ENCODE measurements at places on chromosomes 12 and 14.
A peak's percentile ranks its signal among the peaks of the same experiment; 100 is the strongest.

DNA sequence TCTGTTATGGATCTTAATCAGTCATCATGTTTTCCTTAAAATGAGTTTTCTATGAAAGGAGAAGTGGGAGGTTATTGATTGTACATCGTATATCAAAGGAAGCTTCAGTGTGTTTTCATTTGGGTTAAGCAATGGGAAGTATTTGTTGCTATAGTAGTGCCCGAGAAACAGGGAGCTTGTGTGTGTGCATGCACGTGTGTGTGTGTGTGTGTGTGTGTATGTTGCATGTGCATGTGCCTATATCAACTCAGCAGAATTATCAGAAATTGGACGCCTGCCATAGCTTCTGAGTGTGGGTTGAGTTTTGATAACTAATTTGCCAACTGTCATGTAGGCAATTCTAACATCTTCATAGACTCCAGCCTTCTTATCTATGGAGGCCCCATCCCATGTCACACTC lies 246.1 kb upstream of the CRY1 start:
- no peak for DNase-seq

DNA sequence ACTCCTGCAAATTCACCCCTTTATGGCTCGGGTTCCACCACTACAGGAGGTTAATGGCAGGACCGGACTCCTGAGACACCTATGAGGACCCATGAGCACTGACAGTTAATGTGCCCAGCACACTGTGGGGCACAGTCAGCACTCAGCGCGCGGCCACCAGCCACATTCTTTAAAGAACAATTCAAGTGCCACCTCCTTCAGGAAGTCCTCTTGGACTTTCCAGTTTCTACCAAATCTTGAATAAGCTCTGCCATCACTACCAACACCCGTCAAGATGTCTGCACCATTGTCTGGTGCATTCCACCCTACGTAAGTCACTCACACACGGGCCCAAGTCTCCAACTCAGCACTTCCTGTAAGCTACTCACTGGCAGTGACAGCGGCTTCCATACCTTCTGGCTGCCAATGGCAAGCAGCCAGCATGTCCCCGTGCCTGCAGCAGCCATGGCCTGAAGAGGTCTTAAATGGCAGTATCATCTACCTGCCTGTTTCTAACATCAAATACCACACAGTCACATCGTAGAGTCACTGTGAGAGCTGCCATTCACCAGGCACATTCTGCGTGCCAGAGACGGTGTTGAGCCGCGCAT lies 48.5 kb downstream of the CDC42BPB start:
- no peak for DNase-seq

GRCh38 chr12:106140223-106140986 lies 1.7 kb upstream of the NUAK1 start:
- no peak for DNase-seq

- DNase-seq, result no peak
Measured at GRCh38 chr12:105100998-105101397, 6.5 kb upstream of the WASHC4 start.

- DNase-seq, result peak; percentile 79
Measured at GRCh38 chr12:26831951-26832821, 808 bp downstream of the ITPR2 start.

- no peak for DNase-seq
Measured at GRCh38 chr14:23984891-23985602, 3.7 kb upstream of the DHRS4L2 start.

- DNase-seq, result peak; percentile 73
Measured at GRCh38 chr14:74941676-74942097, 13.7 kb downstream of the PGF start.

DNA sequence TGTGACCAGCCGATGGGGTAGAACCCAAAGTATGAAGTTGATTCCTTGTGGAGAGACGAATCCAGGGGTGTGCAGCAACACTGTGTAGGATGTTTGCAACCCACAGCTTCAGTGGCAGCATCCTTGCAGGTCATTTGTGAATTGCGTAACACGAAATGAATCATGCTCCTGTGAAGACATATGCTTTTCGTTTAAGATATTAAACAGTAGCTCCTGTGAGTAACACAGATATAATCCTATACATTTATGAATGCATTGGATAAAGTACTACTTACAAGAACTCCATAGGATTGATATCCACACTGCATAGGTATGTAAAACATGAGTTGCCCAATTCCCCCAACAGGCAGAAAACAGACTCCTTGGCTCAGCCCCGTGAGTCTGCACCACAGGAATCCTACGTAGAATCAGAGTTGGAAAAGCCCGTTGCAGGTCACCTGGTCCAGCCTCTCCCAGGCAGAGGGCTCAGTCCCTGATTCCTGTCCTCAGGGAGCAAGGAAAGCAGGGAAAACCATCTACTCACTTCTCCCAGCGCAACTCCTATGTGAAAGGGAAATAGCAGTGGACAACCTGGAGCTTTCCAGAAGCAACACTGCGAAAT lies 75.8 kb downstream of the GPATCH2L start:
- no peak for DNase-seq

- DNase-seq, result no peak
Measured at GRCh38 chr12:79217306-79217705, 352.7 kb downstream of the SYT1 start.

DNA sequence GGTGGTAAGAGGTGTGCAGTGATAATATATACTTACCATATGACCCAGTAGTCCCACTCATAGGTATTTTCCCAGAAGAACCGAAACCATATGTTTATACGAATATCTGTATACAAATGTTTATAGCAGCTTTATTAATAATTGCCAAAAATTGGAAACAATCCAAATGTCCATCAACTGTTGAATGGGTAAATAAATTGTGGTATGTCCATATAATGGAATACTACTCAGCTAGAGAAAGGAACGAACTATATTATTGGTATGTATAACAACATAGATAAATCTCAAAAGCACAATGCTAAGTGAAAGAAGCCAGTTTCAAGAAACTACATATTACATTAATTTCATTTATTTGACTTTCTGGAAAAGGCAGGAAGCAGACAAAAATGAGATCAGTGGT lies 66.1 kb downstream of the TTLL5 start:
- DNase-seq, result no peak

- no peak for DNase-seq
Measured at GRCh38 chr12:72031066-72031465, 92.4 kb downstream of the TPH2 start.

- DNase-seq, result no peak
Measured at GRCh38 chr12:4220536-4221257, 52.9 kb upstream of the CCND2 start.

GRCh38 chr12:49276304-49277290 lies 11.7 kb downstream of the TUBA1C start:
- DNase-seq, result no peak

DNA sequence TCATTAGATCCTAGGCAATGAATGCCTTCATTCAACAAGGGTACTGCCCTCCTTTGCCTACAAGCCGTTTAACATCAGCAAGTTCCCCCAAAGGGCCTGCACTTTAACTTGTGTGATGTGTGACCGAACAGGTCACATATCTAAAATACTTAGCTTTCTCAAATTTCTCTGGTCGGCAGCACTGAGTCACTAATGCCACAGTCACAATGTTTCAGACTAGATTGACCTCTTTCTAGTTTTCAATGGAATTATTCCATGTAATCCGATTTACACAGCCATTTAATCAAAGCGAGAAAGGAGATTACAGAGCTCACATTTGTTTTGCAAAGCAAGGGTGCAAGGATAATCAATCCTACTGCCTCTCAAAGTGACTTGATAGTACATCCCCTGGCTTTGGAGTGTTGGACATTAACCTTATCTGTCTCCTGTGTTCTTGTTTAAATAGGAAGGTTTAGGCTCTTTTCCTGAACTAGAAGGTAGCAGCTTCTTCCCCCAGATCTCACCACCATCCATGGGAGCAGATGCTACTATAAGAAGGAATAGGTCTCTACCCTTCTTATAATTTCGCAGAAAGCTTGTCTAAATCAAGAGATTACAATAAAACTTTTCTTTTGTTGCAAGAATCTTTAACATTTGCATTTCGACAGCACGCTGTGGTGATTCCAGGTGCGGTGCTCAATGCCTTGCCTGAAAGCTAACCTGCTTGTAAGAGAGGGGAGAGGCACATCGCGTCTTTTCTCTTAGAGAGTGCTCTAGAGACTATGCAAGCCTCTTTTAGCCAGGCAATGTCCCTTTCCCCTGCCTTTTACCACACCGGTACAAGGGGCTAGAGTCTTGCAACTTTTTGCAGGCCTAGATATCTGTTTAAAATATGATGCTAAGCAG lies 1.8 kb downstream of the KITLG start:
- DNase-seq, result no peak

GRCh38 chr12:93785249-93786010 lies 108.3 kb downstream of the CRADD start:
- DNase-seq, result peak; percentile 64

DNA sequence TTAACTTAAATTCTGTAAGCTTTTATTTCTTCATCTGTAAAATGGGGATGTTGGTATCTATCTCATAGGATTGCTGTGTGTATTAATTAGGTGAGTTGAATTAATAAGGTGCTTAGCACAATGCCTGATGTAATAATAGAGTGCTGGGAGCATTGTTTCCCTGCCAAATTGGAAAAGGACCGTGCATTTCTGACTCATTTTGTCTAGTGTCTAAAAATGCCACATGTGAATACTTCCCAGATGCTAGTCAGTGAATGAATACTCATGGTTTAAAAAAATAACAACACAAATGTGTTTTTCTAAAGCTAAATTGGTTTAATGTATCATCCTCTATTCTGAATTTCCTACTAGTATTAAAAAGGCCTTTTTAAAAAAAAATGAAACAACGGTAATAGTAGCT lies 45.4 kb upstream of the NEDD1 start:
- no peak for DNase-seq

DNA sequence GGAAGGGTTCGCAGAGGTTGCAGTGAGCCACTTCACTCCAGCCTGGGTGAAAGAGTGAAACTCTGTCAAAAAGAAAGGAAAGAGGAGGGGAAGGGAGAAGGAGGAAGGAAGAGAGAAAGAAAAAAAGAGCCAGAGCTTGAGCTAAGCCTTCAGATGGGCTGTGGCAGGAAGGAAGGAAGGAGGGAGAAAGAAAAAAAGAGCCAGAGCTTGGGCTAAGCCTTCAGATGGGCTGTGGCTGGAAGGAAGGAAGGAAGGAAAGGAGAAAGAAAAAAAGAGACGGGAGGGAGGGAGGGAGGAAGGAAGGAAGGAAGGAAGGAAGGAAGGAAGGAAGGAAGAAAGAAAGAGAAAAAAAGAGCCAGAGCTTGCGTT lies 13.6 kb upstream of the ANKRD9 start:
- DNase-seq, result no peak

- DNase-seq, result no peak
Measured at GRCh38 chr12:46134852-46135251, 134.0 kb downstream of the SLC38A1 start.

DNA sequence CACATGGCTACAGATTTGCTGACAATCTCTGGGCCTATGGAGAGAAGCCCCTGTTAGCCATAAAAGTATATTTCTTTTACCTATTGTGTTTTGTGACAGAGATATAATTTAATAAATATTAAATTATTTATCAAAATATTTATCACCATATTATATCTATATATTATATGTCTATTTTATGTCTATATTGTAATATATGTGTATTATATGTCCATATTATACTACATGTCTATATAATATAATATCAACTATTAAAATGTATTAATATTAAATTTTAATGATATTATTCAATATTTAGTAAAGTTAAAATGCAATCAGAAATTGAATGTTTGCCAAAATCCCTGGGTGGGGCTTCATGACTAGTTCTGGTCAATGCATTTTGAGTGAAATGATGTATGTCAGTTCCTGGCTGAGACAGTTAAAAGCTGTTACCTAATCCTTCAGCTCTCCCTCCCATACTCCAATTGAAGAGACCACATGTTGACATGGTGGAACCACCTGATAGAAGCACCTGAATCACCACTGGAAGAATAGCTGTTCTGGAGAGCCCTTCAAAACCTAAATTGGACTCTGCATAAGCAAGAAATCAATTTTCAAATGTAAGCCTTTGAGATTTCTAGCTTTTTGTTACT lies 357.3 kb upstream of the DDHD1 start:
- DNase-seq, result no peak

- DNase-seq, result peak; percentile 68
Measured at GRCh38 chr12:47990351-47991105, 13.7 kb downstream of the COL2A1 start.

DNA sequence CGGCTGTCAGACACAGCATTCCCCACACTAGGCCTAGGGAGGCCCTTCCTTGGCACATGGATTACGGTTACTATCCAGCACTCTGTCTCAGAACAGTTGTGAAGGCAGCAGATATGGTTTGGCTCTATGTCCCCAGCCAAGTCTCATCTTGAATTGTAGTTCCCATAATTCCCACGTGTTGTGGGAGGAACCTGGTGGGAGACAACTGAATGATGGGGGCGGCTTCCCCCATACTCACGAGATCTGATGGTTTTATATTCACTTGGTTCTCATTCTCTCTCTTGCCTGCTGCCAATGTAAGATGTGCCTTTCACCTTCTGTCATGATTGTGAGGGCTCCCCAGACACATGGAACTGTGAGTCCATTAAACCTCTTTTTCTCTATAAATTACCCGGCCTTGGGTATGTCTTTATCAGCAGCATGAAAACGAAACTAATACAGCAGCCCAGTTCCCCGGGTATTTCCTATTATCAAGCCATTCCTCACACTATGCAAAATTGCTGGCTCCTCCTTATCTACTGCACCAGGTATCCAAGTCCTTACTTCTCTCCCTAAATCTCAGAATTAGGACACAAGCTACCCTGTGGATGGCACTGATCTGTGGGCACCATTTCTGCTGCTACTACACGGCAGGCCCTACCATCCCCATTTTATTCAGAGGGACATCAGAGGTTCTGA lies 33.3 kb downstream of the NT5DC3 start:
- DNase-seq, result no peak

DNA sequence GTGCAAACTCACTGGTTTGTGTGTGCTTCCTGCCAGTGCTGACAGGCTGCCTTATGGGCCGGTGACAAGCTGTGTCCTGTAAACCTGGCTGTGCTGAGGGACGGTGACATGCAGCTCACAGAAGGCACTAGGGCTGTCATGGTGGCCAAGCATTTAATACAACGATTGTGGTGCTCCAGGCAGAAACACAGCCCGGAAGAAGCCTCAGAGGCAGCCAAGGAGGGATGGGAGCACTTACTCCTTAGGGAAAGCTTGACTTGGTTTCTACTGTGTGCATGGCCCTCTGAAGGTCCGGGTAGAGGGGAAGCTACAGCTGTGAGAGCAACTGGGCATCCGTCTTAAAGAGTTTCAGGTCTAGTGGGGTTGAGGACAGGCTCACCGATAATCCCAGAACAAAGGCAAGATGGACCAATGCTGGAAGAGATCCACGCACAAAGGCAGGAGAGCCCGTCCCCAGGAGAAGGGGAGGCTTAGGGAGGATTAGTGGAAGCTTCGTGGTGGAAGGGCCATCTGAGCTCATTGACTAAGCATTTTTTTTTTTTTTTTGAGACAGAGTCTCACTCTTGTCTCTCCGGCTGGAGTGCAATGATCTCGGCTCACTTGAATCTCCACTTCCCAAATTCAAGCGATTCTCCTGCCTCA lies 10.7 kb upstream of the MCRS1 start:
- DNase-seq, result no peak

- no peak for DNase-seq
Measured at GRCh38 chr12:128240745-128241144, 26.2 kb upstream of the TMEM132C start.

GRCh38 chr12:70275045-70275444 lies 31.8 kb downstream of the CNOT2 start:
- no peak for DNase-seq
